ENCODE measurements at places on chromosomes 1 and 21. TPM values are rescaled to one million over a fixed set of nuclear protein-coding genes. Genes with fewer than 3 reads are reported as not detected.

Gene OR2G3
- total RNA-seq: not detected

Gene CACHD1
- 40.8 TPM for total RNA-seq

Gene KIF21B
- total RNA-seq: 28.9 TPM

Gene DCLRE1B
- 21.4 TPM for total RNA-seq

Gene GBP6
- not detected for total RNA-seq

Gene TFF2
- not detected for total RNA-seq

Gene MCOLN2
- total RNA-seq: 1.0 TPM

Gene BRINP3
- 0.45 TPM for total RNA-seq

Gene ITPKB
- total RNA-seq: 13.7 TPM

Gene AADACL4
- total RNA-seq: not detected

- no peak for DNase-seq
- no peaks in the 10 kb centered on the region for H3K4me1 ChIP-seq
- H3K36me3 ChIP-seq: peaks cover 5% of the 10 kb centered on the region
These were observed 9.4 kb downstream of the SLC25A44 start for GRCh38 chr1:156203331-156203730.

- no peaks in the 10 kb centered on the region for H3K36me3 ChIP-seq
- no peak overlapping the region for H3K4me3 ChIP-seq
- DNase-seq: no peak
- no peaks in the 10 kb centered on the region for H3K4me1 ChIP-seq
- H3K27me3 ChIP-seq: no peaks in the 10 kb centered on the region
These were observed 14.8 kb upstream of the ZFP69B start for GRCh38 chr1:40435471-40435870.

- H3K27ac ChIP-seq: no peak overlapping the region
- no peaks in the 10 kb centered on the region for H3K27me3 ChIP-seq
- no peaks in the 10 kb centered on the region for H3K36me3 ChIP-seq
- peaks cover 25% of the 10 kb centered on the region for H3K4me1 ChIP-seq
- no peak overlapping the region for H3K4me3 ChIP-seq
These were observed 55.6 kb downstream of the DDR2 start for GRCh38 chr1:162687870-162688269.

GRCh38 chr1:43184995-43185394, 12.9 kb downstream of the CFAP57 start:
- peaks cover 4% of the 10 kb centered on the region for H3K27me3 ChIP-seq
- peaks cover 2% of the 10 kb centered on the region for H3K36me3 ChIP-seq
- no peak overlapping the region for H3K27ac ChIP-seq

- no peak for DNase-seq
- H3K27ac ChIP-seq: no peak overlapping the region
- H3K36me3 ChIP-seq: no peaks in the 10 kb centered on the region
These were observed 1.4 kb upstream of the DENND2C start for GRCh38 chr1:114671011-114671938.

DNA sequence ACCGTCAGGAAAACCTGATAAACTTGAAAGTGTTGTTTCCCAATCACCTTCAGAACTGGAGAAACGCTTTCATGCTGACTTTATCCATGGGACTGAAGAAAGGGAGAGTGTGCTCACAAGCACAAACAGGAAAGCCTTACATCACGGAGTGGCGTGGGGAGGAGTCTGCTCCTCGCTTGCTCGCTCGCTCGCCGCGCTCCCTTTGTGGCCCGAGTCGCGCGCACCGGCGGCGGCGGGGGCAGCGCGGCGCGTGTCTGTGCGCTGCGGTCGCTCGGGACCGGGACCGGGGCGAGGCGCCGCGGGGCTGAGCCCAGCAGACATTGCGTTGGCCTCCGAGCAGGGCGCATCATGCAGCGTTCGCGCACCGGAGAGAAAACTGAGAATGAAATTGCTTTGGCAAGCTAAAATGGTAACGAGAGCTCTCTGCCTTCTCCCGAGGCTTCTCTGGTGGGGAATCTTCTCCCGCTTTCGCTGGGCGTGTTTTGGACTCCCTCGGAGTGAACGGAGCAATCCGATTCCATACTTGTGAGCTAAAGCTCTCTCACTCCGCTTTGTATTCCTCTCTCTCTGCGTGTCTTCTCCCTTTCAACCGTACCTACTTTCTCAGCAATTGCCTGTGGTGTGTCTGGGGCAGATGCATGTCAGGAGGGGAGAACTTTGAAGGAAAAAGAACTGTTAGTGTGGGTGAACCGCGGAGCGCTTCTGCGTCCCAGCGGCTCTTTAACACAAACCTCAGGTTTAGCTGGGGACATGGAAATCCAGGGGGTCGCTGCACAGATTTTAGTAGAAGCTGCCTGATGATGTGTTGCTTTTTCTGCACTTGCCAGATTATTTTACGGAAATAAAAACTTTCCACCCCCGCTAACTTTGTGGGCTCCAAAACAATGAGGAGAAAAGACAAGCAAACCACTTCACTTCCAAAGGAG, at the start of gene RGL1:
RGL1 (plus strand) TSS at position 205 of the 926 bp plus-strand sequence; CDS start at position 383, 178 bp downstream.
- DNase-seq: peak; percentile 43
- H3K27ac ChIP-seq: peak within 1 kb of the TSS; percentile 99
- peak within 1 kb of the TSS; percentile 92 for H3K4me3 ChIP-seq
- H3K27me3 ChIP-seq: no peaks in the 10 kb centered on the region

- H3K27ac ChIP-seq: peak overlapping the region; percentile 43
- peaks cover 34% of the 10 kb centered on the region for H3K27me3 ChIP-seq
- H3K4me1 ChIP-seq: peaks cover 16% of the 10 kb centered on the region
These were observed 36.6 kb downstream of the H3-3A start for GRCh38 chr1:226098870-226099835.

- H3K4me3 ChIP-seq: peak overlapping the region; percentile 94
- no peaks in the 10 kb centered on the region for H3K36me3 ChIP-seq
- H3K27ac ChIP-seq: peak overlapping the region; percentile 7
- H3K27me3 ChIP-seq: no peaks in the 10 kb centered on the region
- DNase-seq: no peak
- H3K4me1 ChIP-seq: peaks cover 23% of the 10 kb centered on the region
These were observed 639 bp downstream of the NUP133 start for GRCh38 chr1:229507502-229507901.

DNA sequence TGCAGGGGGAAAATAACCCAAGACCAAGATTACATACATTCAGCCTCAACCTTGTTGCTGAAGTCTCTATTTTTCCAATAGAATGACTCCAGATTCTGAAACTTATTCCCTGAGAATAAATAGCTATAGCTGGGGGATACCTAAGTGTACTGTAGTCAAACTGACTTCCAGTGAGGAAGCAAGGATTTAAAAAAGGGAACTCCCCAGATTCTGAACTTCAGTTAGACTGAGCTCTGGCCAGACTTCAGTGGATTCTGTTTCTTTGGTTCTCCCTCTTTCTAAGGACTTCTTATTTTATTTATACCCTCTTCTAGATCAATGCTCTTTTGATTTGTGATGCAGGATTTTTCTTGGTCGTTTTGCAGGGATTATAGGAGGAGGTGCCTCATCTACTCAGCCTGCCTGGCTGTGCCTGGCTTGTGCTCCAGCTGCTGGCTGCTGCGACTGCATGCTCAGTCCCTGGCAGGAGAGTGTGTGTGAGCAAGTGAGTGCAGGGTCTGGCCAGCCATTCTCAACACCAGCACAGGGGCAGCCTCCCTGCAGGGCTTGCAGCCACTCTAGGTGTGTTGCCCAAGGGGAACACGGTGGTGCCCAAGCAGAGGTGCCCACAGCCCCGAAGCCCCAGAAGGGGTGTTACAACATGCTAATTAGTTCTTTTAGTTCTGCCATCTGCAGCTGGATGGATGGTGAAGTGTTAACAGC, 43.0 kb downstream of the SPATA17 start:
- H3K36me3 ChIP-seq: no peaks in the 10 kb centered on the region
- no peaks in the 10 kb centered on the region for H3K27me3 ChIP-seq

DNA sequence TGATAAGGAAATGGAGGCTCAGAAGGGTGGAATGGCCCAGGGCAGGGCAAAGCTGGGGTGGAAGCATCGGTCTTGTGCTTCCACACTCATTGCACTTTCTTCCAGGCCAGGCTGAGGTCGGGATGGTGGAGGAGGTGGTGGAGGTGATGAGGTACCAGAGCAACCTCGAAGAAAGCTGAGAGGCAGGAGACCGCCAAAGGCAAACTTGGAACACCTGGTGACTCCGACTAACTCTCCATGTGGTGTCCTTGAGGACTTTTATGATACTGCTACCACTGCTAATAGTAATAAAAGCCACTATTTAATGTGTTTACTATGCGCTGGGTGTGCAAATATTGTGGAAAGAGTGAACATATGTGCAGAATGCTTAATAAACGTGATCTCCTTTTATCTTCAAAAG, 16.9 kb upstream of the BTG2 start:
- peaks cover 63% of the 10 kb centered on the region for H3K4me1 ChIP-seq
- no peak overlapping the region for H3K4me3 ChIP-seq
- H3K36me3 ChIP-seq: no peaks in the 10 kb centered on the region
- no peak for DNase-seq
- peak overlapping the region; percentile 43 for H3K27ac ChIP-seq
- H3K27me3 ChIP-seq: no peaks in the 10 kb centered on the region

DNA sequence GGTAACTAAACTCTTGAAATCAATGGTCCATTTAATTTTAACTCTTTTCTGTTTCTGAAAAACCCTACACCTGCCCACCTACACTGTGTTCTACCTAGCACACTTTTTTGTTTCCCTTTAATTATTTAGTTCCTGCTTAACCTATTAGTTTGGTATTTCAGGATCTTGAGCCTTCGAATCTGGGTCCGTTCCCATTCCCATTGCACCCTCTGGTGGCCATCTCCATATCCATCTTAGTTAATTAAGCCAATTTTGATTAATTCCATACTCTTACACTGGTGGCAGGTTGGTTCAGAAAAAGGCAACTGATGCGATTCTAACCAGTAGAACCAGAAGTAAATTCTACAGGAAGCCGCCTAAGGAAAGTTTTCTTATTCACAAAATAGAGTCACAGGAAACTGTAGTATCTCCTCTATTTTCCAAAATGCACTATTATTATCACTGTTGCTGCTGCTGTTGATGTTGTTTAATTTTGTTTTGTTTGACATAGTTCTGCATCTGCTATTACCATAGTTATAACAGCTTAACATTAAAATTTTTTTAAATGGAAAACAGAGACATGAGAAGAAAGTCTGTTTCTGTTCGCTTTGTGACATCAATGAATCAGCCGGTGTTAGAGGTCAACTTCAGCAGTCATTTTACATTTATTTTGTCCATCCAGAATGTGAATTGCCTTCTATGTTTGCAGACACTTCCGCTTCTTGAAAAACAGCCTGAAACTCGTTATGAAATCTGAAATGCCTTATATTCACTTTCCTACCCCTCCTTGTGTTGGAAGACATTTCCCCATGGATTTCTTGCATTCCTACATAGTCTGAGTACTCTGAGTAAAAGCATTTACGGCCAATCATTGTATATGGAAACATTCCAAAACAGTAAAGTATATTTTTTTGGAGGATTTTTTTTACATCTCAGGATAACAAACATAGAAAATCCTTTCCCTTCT, 115.5 kb upstream of the NCAM2 start:
- peak; percentile 51 for DNase-seq
- H3K4me3 ChIP-seq: no peak overlapping the region
- H3K4me1 ChIP-seq: peaks cover 12% of the 10 kb centered on the region
- H3K27me3 ChIP-seq: no peaks in the 10 kb centered on the region
- H3K27ac ChIP-seq: no peak overlapping the region
- no peaks in the 10 kb centered on the region for H3K36me3 ChIP-seq

- no peaks in the 10 kb centered on the region for H3K36me3 ChIP-seq
- no peak for DNase-seq
- H3K4me1 ChIP-seq: peaks cover 45% of the 10 kb centered on the region
- H3K4me3 ChIP-seq: peak overlapping the region; percentile 9
- peaks cover 4% of the 10 kb centered on the region for H3K27me3 ChIP-seq
These were observed 47.8 kb upstream of the ECE1 start for GRCh38 chr1:21337928-21338572.

- H3K27me3 ChIP-seq: no peaks in the 10 kb centered on the region
- DNase-seq: no peak
- peaks cover 8% of the 10 kb centered on the region for H3K4me1 ChIP-seq
- H3K36me3 ChIP-seq: peaks cover 5% of the 10 kb centered on the region
These were observed 777.8 kb upstream of the BRINP3 start for GRCh38 chr1:191255354-191256054.

DNA sequence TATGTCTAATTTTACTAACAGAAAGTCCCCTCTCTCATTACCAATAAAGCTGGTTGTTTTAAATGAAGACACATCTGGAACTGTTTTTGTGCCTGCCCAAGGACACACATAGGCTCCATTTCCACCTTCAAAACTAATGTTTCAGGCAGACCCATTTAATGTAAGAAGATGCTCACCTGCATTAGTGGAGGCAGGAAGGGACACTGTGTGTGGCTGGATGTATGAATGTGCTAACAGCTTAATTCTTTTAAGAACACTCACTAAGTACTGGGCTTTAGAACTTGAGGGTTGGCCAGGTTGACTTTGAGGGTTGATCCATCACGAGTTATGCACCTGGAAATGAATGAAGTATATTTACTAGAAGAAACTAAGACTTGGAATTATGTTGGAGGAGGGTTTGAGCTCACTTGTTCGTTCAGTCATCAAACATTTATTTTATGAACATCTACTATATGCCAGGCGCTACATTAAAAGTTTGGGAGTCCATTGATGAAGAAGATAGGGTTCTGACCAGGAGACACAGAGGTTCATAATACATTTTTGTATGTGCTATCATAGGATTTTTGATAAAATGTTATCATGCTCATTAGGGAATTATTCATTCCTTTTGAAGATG, 5.4 kb downstream of the JUN start:
- peak overlapping the region; percentile 71 for H3K4me3 ChIP-seq
- H3K4me1 ChIP-seq: peaks cover 32% of the 10 kb centered on the region
- no peak overlapping the region for H3K27ac ChIP-seq
- peaks cover 10% of the 10 kb centered on the region for H3K27me3 ChIP-seq

DNA sequence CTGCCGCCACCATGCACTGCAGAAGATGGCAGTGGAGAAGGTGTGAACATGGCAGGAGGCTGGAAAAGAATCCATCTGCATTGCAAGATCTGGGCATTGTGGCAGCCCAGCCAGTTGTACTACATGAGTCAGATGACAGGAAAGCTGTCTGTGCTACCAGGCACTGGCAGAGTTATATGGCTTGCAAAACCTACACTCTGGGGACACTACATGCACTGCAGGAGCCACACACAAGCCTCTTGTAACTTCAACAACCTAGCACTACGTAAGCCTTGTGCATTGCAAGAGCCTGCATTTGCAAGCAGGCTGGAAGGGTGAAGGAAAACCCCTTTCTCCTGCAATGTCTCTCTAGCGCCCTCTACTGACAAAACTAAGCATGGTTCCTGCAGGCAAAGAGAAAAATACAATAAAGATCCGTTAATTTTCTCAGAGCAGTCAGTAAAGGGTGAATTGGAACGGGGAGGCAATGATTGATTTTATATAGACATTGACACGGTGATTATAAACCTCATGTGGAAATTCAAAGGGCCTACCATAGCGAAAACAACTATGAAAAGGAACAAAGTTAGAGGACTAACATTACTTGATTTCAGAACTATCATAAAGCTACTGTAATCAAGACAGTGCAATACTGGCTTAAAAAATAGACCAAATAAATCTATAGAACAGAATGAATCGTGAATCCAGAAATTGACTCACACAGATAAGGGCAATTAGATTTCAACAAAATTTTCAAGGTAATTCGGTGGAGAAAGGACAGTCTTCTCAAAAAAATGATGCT, 26.2 kb upstream of the DYNLT5 start:
- no peaks in the 10 kb centered on the region for H3K36me3 ChIP-seq
- peaks cover 3% of the 10 kb centered on the region for H3K27me3 ChIP-seq
- no peak overlapping the region for H3K27ac ChIP-seq
- no peaks in the 10 kb centered on the region for H3K4me1 ChIP-seq
